ENCODE measurements at places on chromosomes 5 and 9.

GRCh38 chr9:90394871-90395270 lies 247.8 kb downstream of the DIRAS2 start:
- no peak for DNase-seq

- no peak for DNase-seq
These were observed 188.4 kb downstream of the C9orf50 start for GRCh38 chr9:129432297-129433154.

DNA sequence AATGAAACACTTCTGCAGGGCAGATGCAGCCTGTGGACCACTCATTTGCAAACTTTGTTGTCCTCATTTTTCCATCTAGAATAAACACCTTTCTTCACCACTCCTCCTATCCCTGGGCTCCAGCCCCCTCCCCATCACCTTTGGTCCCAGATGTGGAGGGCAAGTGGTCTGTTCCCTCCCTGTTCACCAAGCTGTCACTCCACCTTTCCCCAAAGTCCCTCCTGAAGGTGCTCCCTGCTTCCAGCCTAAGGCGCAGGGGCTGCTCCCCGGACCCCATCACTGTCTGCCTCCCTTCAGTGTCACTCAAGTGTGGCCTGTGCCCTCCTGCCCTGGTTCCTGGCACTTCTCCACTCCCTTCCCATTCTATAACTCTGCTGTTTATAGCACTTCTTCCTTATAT lies 6.9 kb downstream of the PCYOX1L start:
- DNase-seq, result no peak

DNA sequence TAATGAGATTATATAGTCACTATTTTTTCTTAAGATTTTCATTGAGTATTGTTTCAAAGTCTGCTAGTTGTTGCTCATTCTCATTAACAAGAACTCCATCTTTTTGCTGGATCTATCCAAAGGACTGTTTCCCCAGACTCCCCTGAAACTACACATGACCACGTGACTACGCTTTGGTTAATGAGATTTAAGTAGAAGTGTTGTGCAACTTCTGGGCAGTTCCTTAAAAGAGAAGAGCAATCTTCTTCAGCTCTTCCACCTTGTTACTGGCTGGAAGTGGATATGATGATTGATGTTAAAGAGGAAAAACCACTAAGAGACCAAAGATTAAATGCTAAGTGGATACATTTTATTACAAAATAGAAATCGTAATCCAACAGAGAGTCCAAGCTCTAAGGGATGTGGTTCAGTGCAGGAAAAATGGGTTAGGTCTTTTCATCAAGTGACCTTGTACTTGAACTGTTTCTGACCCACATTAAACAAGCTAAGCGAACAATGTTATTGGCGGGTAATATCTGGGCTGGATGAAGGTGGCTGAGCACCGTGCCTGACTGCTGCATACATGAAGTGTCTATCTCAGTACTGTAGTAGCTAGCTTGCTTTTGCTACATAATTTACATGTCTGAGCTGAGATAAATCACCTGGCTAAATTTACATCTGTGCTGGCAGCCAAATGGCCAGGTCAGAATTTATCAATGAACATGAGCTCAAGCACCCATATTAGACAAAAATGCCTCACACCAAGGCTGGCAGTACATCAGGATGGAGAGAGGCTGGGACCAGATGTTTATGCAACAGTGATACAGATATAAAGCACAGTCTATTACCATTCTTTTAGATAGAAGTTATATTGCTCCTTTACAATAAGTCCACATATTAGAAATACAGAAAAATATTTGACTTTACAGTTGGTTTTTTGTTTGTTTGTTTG lies 7.5 kb upstream of the CTNNAL1 start:
- no peak for DNase-seq

GRCh38 chr5:73447530-73448462 lies 781 bp downstream of the FOXD1 start:
- DNase-seq, result no peak

GRCh38 chr5:147538236-147538635 lies 28.4 kb upstream of the DPYSL3 start:
- DNase-seq, result no peak

DNA sequence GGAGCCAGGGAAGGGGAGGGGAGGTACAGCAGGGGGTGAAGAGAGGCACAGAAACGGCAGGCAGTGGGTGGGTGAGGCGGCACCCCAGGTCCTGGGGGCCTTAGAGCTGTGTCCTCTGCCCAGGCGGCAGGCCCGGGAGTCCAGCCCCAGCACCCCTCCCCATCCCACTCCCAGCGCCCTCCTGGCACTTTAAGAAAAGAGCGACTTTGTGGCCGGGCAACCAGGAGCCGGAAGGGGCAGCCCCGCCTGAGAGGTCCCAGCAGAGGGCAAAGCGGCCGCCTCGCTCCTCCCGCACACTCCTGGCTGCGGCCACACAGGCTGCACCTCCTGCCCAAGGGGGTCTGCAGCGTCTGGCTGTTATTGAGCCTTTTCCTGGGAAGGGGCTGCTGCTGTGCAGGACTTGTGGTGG lies 42.6 kb downstream of the NACC2 start:
- DNase-seq, result no peak

- no peak for DNase-seq
These were observed 250.3 kb downstream of the DMAC1 start for GRCh38 chr9:7549249-7549648.

- no peak for DNase-seq
These were observed 118.4 kb upstream of the KCNN2 start for GRCh38 chr5:114243281-114243971.

GRCh38 chr9:4289411-4290326 lies 10.2 kb downstream of the GLIS3 start:
- DNase-seq, result no peak

DNA sequence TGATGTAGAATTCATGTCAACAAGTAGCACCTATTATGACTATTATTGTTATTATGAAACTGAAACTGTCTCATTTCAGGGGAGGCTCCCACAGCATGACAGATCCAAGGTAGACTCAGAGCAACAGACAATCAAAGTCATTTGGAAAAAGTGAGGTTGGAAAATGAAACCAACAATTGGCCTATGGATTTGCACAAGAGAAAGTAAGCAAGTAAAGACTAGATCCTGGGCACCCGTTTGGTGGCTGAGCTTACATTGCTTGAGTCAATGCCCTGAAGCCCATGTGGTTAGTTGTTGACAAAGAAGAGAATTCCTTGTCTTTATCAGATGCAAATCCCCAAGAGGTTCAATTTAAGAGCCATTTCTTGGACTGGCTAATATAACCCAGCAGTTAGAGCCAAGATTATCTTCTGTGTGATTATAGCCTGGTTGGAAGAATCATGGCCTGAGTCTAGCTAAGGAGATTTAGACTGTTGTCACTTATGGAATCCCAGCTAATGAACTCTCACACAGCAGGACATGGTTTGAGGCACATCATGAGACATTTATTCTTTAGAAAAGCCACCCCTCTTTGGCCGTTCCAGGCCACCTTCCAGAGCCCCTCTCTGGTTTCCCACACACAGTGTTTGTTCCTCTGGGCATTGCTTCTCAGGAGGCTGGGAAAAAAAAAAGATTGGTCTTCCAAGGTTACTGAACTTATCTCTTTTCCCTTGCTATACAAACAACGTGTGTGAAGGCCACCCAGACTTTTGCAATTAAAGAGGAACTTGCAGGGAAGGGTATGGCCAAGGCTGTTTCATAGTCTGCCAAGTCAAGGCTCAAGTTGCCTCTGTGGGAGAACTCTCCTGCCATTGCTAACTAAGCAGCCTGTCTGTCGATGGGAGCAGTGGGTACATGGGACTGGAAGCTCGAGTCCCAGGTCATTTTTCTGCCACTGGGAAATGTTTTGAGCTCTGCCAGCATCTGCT lies 399.5 kb downstream of the ENC1 start:
- no peak for DNase-seq

DNA sequence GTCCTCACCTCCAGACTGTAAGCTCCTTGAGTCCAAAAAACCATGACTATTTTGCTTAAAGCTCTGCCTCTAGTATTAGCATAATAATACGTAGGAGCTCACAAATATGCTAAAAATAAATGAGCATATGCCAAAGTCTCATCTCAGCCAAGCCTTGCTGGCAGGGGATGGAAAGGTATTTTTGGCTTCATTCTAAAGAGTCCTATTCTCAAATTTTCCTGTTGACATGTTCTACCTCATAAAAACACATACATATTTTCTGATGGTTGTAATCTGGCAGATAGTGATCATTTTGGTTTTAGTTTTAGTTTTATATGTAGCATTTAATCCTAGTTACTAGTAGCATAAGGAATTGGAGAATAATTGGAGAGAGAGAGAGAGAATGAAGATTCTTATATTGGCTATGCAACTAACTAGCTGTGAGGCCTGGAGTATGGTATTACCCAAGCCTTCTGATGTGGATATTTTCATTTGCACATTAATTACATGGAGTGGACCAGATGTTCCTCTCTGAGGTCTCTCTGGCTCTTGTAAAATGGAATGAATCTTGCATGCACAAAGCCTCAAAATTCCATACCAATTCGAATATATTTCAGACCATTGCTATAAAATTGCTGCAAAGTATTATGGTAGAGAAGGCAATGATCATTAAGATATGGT lies 55.8 kb downstream of the PIP5K1B start:
- no peak for DNase-seq

DNA sequence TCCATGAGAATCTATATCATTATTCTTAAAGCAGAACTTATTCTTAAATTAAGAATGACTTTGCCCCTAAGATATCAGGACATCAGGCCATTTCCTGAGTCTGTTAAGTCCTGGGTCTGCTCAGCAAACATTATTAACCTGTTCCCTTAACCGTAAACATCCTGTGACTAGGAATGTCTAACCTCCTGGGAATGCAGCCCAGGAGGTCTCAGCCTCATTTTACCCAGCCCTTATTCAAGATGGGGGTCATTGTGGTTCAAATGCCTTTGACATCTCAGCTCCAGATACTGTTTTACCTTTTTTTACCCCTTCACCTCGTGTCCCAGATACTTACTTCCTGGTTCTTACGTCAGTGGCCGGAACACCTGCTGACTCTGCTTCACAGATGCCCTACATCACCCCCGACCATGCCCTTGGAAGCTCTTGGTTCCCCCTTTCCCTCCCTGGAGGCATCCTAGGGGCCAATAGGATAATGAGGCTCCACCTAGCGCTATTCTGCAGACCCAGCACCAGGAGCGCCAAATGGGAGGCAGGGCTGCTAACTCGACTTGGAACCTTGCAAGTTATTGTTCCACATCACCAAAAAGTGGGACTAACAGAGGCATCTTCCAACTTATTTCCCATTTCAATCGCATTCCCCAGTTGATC lies 182.5 kb downstream of the MED10 start:
- DNase-seq, result no peak

GRCh38 chr5:158814521-158814920 lies 285.2 kb downstream of the EBF1 start:
- DNase-seq, result no peak

- DNase-seq, result no peak
These were observed 5.7 kb upstream of the EGFL7 start for GRCh38 chr9:136656795-136657611.

DNA sequence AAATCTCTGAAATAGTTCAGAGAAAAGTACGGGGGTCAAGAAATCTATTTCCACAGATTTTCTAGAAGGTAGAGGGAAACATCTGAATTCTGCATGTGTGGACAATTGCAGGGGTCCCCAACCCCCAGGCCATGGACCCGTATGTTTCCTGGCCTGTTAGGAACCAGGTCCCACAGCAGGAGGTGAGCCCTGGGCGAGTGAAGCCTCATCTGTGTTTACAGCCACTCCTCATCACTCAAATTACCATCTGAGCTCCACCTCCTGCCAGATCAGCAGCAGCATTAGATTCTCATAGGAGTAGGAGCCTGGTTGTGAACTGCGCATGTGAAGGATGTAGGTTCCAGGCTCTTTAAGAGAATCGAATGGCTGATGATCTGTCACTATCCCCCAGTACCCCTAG lies 200.5 kb upstream of the EDIL3 start:
- no peak for DNase-seq

- no peak for DNase-seq
These were observed 88.6 kb downstream of the MACROH2A1 start for GRCh38 chr5:135310328-135310989.

GRCh38 chr5:1939256-1939655 lies 56.5 kb upstream of the IRX4 start:
- no peak for DNase-seq

DNA sequence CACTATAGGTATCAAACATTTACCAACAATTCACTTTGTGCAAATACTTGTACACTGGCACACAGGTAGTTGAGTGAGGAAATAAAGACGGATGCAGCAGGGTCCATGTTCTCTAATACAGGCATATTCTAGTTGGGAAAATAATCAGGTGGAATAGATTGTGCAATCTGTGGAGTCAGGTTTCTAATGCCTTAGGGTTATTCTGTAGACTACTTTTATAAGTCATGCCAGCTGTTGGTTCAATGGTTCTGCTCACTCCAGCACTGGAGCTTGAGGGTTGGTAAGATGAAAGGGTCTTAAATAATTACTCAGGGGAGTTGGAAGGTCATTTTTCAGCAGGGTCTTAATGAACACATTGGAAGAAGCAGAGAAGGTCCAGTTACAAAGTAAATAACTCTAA lies 690.3 kb upstream of the DMAC1 start:
- no peak for DNase-seq
